CD4-positive, alpha-beta T cell (primary cell): ENCODE measurements at places on chromosomes 7 and 10.

- no peak overlapping the region for H3K27ac ChIP-seq
- H3K4me3 ChIP-seq = no peak overlapping the region
- H3K4me1 ChIP-seq = no peaks in the 10 kb centered on the region
- H3K36me3 ChIP-seq = no peaks in the 10 kb centered on the region
- no peak for DNase-seq
These were observed 1.5 kb downstream of the AKR1C3 start for GRCh38 chr10:5095687-5096086.

DNA sequence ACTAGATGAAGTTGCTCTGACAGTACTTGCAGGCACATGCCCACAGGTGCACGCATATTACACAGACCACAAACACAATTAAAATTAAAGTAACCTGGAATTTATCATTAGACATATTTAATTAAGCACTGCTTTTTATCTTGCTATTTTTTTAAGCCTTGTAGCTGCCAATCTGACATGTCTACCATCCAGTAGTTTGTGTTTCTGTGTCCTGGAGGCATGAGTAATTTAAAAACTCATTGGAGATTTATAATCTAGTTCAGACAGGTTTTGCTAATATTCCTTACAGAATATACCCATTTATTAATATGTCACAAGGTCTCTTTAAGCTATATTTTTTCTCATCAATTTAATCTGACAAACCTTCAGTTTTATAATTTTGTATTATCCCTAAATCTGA lies 445.0 kb upstream of the KLF6 start:
- no peaks in the 10 kb centered on the region for H3K4me1 ChIP-seq
- H3K27ac ChIP-seq = no peak overlapping the region
- no peak for DNase-seq
- no peak overlapping the region for H3K4me3 ChIP-seq
- no peaks in the 10 kb centered on the region for H3K36me3 ChIP-seq
- no peaks in the 10 kb centered on the region for H3K27me3 ChIP-seq

DNA sequence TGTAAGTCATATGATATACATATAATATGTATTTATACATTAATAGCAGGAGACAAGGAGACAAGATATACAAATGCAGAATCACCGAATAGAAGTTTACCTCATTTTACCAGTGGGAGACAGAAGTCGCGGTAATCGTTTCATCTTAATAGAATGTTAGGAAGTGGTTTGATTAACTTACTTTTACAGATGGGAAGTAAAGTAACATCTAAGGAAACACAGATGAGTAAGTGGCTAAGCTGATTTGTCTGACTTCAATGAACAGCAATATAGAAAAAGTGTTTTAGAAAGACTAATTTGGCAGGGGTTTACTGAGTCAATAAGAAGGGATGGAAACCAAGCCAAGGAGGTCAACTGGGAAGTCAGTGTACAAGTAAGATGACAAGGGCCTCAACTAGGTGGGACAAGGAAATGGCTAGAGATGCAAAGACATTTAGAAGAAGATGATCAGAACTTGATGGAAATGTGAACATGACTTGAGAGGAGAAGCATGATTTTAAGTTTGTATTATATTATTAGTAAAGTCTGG lies 36.2 kb upstream of the FAM133B start:
- peaks cover 12% of the 10 kb centered on the region for H3K36me3 ChIP-seq
- peaks cover 4% of the 10 kb centered on the region for H3K4me1 ChIP-seq
- H3K27me3 ChIP-seq = no peaks in the 10 kb centered on the region
- no peak for DNase-seq
- H3K27ac ChIP-seq = no peak overlapping the region

DNA sequence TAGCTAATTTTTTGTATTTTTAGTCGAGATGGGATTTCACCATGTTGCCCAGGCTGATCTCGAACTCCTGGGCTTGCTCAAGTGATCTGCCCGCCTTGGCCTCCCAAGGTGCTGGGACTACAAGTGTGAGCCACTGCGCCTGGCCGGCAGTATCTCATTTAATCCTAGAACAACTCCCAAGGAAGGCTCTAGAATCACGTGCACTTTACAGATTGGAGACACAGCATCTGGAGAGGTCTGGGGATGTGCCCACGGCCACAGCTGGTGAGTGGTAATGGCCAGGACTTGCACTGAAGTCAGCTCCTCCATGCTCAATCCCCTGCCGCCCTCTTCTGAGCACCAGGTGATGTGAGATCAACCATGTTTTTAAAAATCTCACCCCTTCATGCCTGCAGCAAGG lies 43.1 kb downstream of the CARD11 start:
- H3K36me3 ChIP-seq = peaks cover 59% of the 10 kb centered on the region
- no peak for DNase-seq
- no peak overlapping the region for H3K4me3 ChIP-seq
- H3K4me1 ChIP-seq = peaks cover 20% of the 10 kb centered on the region
- H3K27me3 ChIP-seq = no peaks in the 10 kb centered on the region
